IMR-90 (cell line): ENCODE measurements at places on chromosomes 6 and 20. TPM values are rescaled to one million over a fixed set of nuclear protein-coding genes. Genes with fewer than 3 reads are reported as not detected.

The CPXM1 gene
- 0.83 and 1.1 TPM in 2 replicates for total RNA-seq

The SLC32A1 gene
- total RNA-seq = not detected in 2 replicates

The ADGB gene
- not detected in 2 replicates for total RNA-seq

The WFDC13 gene
- total RNA-seq = not detected in 2 replicates

The SCRT2 gene
- total RNA-seq = not detected in 2 replicates

The TRAM2 gene
- total RNA-seq = 77.2 and 81.1 TPM in 2 replicates

The LY6G5C gene
- total RNA-seq = 0.18 TPM in 1 of 2 replicates, not detected in the other

The C6orf118 gene
- not detected in 2 replicates for total RNA-seq

The HDGFL1 gene
- total RNA-seq = not detected in 2 replicates

The NKX2-2 gene
- total RNA-seq = not detected in 2 replicates

The EEF1A2 gene
- 1.3 and 2.2 TPM in 2 replicates for total RNA-seq
